ENCODE measurements at places on chromosomes 13 and 19.

- DNase-seq: no peak
Observed at GRCh38 chr13:54884682-54885081, 1856.1 kb downstream of the OLFM4 start.

DNA sequence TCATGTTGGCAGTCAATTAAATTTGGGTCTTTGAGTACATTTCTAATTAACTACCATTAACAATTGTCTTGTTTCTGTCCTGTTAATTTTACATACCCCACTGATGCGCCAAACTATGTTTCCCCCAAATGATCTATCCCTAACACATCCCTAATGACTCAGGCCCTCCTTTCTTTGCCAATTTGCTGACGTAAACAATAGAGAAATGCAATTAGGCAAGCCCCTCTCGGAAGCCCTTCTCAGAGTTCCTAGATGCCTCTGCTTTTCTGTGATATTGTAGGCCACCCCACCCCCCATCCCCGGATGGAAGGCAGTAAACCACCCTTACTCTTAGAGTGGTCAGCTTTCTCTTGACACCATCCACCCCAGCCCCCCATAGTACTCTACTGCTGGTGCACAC, 74.2 kb downstream of the FLT1 start:
- no peak for DNase-seq

- DNase-seq: no peak
Observed at GRCh38 chr13:88142653-88143052, 471.5 kb downstream of the SLITRK5 start.

- no peak for DNase-seq
Observed at GRCh38 chr19:38735257-38735686, 9.0 kb downstream of the CAPN12 start.

Data from activated CD4-positive, CD25-positive, alpha-beta regulatory T cell treated with anti-CD3 and anti-CD28 coated beads, Interleukin-2, amount 50 U/mL, for 72 hours (primary cell).